Stimulated activated CD4-positive, alpha-beta T cell treated with anti-CD3 and anti-CD28 coated beads, Interleukin-4, amount 100 ng/mL, for 24 hours (primary cell): ENCODE measurements at places on chromosomes 3 and 15.

DNA sequence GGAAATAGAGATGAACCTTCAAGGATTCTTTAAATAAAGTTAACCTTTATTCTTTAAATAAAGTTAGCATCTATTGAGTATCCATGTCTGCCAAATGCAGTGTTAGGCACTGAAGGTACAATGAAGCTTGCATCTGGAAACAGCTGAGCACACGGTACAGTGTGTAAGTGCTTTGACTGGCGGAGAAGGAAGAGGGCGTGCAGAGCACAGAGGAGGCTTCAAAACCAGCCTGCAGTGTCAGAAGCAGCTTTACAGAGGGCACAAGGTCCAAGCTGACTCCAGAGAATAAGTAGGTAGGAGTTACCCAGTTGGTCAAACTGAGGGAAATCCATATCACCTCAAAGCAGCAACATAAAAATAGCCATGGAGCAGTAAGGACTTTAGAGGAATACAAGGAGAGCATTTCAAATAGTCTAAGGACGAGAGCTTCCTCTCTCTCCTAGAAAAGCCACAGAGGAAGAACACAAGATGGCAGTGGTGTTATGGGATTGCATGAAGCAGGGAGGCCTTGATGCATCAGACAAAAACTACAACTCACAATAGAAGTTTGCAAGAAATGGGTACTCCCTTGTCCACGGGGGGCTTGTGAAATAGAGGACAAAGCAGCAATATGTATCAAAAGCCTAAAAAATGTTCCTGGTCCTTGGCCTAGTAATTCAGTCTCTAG lies 60.3 kb upstream of the PPP2R3A start:
- no peak for DNase-seq

GRCh38 chr3:33233884-33234283 lies 15.3 kb upstream of the SUSD5 start:
- no peak for DNase-seq

DNA sequence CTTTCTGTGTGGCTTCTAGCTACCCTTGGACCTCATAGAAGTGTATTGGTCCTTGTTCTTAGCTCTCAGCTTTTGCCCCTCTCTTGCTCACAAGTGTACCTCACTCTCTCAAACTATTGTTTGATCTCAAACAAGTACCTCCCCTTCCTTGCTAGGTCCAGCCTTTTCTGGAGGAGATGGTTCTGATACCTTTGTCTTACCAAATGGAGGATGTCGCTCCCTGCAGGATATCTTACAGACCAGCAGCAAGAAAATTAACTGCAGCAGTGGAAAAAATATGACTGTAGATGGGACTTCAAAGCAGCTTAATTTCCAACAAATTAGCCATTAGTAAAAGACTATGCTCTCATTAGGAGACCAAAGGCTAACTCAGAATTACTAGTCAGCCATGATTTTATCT lies 388.1 kb upstream of the ROBO2 start:
- DNase-seq = no peak

GRCh38 chr3:13866041-13866965 lies 13.6 kb downstream of the WNT7A start:
- DNase-seq = peak; percentile 70

GRCh38 chr3:194053136-194053535 lies 82.8 kb upstream of the HES1 start:
- DNase-seq = no peak
